ENCODE measurements at places on chromosomes 13 and 19.

DNA sequence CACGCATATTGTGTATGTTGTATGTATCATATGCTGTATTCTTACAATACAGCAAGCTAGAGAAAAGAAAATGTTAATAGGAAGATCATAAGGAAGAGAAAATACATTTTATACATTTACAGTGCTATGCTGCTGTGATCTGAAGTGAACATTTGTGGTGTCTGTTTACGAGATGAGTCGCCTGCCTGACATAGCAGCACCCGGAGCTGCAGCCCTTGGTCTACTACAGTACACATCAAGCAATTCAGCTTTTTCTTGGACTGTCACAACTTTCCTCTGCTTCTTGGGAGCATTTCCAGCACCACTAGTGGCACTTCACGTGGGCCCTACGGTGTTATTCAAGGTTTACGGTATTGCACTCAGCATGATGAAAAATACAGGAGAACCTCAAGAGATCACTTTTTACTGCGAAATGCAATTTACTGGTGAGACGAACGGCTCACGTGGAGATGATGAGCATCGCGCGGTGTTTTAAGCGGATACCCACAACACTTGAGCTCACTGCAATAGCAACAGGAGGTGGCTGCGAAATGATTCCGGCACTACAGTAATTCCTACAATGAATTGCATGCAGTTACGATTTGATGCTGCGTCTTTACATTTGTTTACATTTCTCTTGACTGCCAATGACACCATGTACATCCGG lies 308.4 kb downstream of the FGF9 start:
- no peak for DNase-seq

DNA sequence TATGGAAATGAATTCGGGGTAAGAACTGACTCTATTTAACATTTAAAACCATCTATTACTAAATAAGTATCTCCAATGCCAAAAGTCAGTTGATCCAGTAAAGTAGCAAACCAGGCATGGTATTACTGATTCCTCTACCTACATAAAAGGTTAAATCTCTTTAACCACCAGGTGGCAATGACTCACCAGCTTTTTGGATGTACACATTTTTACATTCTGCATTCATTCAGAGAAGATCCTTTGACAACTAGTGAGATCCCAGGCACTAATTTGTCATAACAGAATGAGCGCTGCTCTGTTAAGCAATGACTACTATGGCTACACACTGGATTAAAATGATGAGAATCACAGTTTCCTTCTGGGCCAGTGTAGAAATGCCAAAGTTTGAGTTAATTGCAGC lies 329.8 kb upstream of the GPC6 start:
- DNase-seq = peak; percentile 12

GRCh38 chr19:29372461-29372860 lies 153.3 kb upstream of the VSTM2B start:
- no peak for DNase-seq

- no peak for DNase-seq
Observed at GRCh38 chr13:42575938-42576337, 2.0 kb downstream of the TNFSF11 start.

GRCh38 chr19:2848616-2849015 lies 7.3 kb downstream of the ZNF555 start:
- DNase-seq = no peak

DNA sequence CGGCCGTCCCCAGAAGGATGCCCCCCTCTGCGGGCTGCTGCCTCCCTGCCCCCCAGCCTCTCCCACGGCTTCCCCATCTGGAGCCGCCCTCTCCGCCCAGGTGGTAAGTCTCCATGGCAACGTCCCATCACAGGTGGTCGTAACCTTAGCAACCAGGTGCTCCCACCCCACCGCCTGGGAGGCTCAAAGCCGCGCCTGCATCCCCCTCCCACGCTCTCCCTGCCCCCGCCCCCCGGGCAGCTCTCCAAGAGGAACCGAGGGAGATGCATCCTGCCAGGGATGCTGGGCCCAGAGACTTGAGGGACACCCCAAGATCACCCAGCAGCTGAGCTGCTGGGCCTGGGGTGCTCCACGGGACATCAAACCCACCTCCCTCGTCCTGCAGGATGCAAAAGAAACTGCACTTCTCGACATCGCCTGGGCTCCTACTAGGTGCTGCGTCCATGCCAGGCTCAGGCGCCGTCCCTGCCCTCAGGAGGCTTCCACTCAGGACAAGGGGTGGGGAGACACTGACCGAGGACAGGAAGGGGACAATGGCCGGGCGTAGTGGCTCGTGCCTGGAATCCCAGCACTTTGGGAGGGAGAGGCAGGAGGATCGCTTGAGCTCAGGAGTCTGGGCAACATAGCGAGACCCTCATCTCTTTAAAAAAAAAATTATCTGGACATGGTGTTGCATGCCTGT lies 5.0 kb upstream of the LINGO3 start:
- no peak for DNase-seq

DNA sequence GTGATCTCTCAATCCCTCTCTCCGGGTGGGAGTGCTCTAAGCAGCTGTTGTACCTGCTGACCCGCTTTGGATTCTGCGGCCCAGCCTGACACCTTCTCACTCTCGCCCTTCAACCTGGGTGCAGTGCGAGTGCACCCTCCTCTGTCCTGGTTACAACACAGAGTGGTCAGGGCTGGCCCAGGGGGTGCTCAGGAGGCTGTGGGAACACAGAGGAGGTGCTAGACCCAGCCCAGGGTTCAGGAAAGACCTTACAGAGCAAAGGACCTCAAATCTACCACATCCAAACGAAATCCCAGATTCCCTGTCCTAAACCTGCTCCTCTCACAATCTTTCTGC lies 23.7 kb downstream of the ZNF175 start:
- no peak for DNase-seq

DNA sequence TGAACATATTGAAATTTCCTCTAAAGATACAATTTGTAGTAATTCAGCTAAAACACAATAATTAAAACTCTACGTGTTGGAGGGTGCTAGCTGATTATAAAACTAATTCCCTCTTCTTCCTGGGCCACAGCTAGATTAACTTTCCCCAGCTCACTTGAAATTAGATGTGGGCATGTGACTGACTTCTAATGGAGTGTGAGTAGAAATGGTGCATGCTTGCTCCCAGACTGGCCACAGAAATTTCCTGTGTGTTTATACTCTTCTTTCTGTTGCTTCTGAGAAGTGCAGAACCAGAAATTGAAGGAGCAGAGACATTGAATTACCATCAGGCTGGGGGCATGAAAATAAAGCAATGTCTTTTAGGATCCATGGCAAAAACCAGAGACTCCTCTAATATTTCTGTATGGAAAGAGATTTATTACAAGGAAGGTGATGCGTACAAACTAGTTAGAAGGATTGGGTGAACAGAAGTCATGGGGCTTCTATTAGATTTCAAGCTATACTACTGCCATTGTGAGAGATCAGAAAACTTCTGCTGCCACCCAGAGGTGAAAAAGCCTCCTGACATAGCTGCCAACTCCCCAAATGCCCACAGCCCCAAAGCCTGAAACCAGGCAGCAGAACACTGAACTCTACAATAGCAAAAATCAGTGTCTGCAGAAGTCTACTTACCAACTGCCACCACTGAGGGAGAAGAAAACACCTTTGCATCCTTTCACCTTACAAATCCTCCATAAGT lies 379.2 kb upstream of the MIR17HG start:
- DNase-seq = peak; percentile 58

DNA sequence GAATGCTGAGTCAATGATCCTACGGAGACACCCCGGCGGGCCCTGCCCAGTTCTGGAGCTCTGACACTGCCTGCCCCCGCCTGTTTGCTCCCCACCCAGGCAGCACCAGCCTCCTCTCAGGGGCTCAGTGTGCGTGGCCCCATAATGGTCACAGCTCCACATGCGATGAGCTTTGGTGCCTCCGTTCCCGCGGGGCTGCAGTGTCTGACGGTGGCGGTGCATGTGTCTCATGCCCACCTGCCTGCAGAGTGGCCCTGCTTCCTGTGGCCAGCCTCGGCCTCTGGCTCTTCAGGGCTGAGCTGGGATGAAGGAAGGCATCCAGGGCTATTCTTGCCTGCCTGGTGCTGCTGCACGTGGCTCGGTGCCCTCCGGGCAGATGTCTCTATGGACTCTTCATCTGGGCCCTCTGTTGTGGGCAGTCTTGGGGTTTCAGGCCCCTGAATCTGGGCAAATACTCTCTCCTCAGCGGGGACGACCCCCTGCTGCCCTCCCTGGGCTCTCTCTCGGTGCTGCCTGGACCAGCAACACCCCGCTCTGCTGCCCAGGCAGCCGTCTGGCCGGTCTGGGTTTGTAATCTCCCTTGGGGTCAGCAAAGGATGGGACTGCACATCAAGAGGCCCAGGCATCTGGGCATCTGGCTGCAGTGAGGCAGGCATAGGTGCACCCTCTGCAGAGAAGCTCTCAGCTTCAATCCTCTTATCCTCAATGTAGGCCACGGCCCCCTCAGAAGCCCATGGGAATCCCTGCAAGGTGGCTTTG lies 19.3 kb upstream of the TMEM255B start:
- DNase-seq = no peak

DNA sequence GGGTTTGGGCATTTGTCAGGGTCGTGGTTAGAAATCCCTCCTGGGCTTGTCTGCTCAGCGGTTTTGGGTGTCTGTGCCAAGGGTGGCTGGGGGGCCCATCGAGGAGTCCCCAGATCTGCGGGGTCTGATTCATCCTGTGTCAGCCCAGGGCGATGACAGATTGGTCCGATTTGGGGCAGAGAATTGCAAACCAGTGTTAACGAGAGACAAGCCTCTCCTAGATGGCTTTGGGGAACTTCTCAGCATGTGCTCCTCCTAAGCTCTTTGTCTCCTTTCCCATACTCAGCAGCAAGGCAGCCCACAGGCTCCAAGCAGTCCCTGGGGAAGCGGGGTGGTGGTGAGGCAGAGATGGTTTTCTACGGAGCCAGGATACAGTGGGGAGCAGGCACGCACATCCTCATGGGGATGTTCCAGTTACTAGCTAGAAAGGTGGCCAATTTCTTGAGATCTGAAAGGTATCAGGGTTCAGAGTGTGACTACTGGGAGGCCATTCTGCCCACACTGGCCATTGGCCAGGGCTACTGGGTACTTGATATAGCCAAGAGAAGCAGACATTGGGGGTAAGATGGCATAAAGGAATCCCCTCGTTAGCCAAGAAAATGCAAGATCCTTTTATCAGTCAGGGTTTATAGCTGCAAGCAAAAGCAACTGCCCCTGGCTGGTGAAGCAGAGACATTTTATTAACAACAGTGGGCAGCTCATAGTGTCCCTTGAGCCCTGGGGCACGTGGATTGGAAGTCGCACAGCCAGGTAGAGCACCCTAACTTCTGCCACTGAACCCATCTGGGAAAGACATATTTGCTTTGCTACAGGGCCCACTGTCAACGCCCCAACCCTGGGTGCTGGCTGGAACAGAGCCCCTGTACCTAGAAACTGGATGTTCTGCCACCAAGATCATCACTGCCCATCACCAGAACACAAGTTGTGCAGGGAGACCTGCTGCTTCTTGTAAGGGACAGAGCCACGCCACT lies 63.6 kb downstream of the RGCC start:
- no peak for DNase-seq

DNA sequence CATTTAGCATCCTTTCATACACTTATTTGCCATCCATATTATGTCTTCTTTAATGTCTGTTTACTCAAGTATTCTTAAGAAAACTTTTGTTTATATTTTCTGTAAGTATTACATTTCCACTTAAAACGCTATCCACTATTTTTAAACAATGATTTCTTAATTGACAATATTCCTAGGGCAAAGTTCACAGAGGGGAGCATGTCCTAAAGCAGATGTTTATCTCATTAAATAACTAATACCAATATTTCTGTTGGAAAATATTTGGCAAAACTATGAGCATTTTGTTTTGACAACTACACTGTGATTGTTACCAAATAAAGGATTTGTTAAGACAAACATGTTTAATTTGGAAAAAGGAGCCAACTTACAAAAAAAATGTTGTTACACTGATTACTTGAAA lies 643.3 kb downstream of the SLITRK5 start:
- DNase-seq = no peak

- no peak for DNase-seq
Observed at GRCh38 chr19:46764817-46765291, 18.6 kb upstream of the STRN4 start.

GRCh38 chr19:2429917-2430535 lies 2.6 kb upstream of the TIMM13 start:
- no peak for DNase-seq

DNA sequence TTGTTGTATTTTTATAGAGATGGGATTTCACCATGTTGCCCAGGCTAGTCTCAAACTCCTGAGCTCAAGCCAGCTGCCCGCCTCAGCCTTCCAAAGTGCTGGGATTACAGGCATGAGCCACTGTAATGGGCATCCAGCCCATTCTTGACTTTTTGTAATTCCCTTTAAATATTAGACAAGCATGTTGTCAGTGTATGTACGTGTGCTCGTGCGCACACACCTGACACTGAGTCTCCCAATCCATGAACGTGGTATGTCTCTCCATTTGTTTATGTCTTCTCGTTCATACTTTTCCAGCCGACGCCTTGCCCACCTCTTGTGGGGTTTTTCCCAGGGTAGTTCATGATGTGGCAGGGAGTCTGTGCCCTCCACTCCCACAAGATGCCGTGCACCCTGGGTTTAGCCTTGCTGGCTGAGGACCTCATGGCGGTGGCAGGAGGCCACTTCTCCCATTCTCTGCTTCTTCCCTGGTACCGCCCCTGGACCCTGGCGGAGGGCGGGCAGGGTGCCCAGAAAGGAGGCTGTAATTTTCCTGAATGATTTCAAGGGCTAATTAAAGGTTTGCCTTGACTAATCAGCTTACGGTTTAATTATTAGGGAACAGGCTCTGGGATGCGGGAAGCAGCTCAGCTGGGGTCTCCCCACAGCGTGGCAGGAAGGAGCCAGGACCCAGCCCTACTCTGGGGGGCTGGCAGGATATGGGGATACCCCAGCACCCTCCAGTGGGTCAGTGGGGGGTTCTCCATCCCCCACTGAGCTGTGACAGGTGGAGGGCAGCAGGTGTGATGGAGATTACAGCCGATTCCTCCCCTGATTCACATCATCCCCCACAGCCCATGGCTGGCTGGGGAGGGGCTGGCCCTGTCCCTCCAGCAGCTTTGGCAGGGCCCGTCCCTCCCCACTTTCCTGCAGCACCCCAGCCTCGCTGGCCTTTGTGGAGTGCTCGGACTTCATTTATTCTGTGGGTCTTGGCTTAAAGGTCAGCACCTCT lies 12.9 kb downstream of the PAK4 start:
- DNase-seq = no peak

DNA sequence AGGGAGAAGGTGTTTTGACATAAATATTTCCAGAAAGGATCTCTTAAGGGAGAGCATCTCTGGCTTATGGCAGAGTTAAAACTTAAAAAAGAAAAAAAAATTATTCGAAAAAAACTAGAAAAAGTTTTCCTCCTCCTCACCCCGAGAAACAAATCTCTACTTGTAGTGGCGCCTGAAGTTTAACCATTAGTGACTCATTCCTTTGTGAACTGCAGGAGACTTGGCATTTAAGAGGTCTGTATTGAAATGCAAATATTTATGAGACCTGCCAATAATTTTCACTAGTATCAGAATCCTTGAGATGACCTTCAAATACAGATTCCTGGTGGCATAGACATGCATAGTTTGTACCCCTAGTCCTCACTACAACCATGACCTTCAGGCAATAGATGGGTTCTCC lies 64.9 kb upstream of the MED4 start:
- no peak for DNase-seq

DNA sequence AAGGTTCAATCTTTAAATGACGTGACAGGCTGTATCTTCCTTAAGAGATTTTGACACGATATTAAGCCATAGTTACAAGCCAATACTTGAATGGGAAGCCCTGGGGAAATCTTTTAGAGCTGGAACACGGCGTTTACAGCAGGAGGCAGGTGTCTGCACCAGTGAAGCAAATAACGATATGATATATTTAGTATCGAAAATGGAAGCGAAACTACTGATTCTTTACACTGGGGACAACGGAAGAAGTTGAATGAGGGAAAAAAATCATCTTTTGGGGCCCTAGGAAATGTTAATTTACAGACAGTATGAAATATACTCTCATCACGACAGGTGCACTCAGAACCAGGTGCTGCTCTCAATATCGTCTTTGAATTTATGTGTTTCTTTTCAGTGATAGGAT lies 793.9 kb upstream of the PCDH20 start:
- DNase-seq = no peak

Data from hematopoietic multipotent progenitor cell treated with erythropoietin and hydrocortisone succinate and interleukin-3 and kit ligand, for 4 days (in vitro differentiated cells).